H7 (cell line): ENCODE measurements at places on chromosomes 4 and X. TPM values are rescaled to one million over a fixed set of nuclear protein-coding genes. Genes with fewer than 3 reads are reported as not detected.

DNA sequence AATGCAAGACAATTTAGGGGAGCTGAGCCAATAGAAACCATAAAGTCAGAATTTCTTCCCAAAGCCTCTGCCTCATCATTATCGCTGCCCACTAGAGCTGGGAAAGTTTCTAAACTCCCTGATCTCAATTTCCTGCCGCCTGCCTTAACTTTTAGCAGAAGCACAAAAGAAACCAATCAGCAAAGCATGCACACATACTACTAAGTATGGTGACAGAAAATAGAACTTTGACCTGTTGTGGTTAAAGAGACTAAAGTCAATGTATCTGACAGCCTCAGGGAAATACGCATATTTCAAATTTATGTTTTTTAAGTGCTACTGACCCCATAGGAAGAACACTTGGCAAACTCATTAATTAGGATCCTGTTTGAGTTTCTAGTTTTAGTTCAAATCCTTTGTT lies 10.1 kb downstream of the STK26 start:
- no peak for DNase-seq

DNA sequence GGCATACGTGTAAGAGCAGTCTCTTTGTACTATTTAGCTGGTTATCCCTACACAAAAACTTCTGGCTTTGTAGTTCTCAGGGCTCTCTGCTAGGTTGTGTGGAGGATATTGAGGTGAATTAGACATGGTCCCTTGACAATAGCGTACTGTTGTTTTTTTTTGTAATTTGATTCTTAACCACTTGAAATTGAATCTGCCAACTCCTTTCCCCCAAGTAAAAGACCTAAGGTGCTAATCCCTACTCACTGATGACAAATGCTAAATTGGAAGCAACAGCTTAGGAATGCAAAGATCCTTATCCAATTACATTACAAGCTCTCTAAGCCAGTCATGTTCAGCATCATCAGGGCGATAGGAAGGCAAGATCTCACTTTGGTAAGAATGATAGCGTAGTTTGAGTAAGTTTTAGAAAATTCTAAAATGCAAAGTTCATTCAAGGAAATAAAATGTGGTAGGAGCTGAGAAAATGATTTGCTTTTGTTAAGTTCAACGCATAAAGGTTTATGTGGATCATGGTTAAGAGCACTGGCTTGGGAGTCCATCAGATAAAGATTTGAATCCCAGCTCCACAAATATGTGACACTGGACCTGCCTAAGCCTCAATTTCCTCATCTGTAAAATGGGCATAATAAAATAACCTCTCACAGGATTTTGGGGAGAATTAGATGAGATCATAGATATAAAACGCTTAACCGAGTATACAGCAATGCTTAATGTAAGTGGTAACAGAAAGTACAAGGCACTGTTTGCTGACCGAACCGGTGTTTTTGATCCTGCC lies 39.3 kb downstream of the DOCK11 start:
- DNase-seq, result peak; percentile 22

GRCh38 chr4:2077537-2078460 lies 18.7 kb downstream of the NAT8L start:
- DNase-seq, result peak; percentile 38

DNA sequence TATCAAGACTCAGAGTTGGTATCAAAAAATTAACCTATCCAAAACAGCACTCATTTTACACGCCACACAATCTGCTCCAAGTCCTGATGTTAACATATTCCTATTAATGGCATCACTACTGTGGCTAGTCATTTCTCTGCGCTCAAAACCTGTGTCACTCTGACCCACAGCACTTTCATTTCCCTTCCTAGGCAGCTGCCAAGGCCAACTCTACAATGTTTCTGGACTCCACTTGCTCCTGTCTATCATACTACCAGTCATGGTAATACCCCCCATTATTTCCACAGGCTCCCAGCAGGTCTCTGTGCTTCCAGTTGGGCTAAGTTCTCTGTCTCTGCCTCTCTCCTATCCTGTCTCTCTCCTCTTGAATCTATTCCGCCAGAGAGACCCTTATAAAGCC lies 323.6 kb downstream of the NR3C2 start:
- DNase-seq, result no peak

DNA sequence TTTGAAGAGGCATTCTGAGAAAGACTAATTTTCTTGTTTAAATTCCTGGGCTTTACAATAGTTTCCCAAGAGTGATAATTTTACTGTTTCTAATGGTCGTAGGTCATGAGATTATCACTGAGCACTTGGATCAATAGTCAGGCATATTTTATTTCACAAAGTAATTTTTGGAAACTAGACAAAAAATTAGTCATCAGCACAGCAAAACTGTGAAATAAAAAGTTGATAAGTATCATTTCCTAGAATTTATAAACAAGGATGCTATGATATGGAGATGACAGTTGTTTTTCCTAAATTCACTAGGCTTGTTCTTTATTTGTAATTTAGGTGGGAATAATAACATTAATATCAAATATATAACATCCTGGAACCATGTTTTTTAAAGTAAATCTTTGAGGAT lies 33.0 kb downstream of the SULT1B1 start:
- DNase-seq, result no peak

- DNase-seq, result no peak
These were observed 266.0 kb downstream of the PAPSS1 start for GRCh38 chr4:107453987-107454386.

GRCh38 chr4:70759126-70759525 lies 37.4 kb downstream of the RUFY3 start:
- no peak for DNase-seq

- DNase-seq, result no peak
These were observed 119.3 kb downstream of the ZNF827 start for GRCh38 chr4:145819101-145819852.

PPP2R2C gene
- total RNA-seq, result 7.2 and 7.6 TPM in 2 replicates

DNA sequence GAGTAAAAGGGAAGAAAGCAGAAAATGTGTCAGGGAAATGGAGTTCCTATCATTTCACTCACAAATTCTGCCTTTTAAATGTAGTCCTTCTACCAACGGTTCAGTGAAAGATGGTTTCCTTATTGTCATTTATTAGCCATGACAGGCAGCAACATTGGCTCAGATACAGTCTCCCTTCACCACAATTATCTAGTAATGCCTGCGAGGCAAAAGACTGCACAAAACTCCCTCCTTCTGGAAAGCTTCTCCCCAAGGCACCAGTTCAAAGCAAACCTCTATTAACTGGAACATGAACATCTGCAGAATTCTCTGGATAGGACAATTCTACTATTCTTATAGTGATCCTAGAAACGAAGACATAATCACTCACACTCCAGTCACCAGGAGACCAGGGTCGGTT lies 28.3 kb downstream of the DCTD start:
- no peak for DNase-seq

IL2RG gene
- total RNA-seq, result not detected in 2 replicates

DNA sequence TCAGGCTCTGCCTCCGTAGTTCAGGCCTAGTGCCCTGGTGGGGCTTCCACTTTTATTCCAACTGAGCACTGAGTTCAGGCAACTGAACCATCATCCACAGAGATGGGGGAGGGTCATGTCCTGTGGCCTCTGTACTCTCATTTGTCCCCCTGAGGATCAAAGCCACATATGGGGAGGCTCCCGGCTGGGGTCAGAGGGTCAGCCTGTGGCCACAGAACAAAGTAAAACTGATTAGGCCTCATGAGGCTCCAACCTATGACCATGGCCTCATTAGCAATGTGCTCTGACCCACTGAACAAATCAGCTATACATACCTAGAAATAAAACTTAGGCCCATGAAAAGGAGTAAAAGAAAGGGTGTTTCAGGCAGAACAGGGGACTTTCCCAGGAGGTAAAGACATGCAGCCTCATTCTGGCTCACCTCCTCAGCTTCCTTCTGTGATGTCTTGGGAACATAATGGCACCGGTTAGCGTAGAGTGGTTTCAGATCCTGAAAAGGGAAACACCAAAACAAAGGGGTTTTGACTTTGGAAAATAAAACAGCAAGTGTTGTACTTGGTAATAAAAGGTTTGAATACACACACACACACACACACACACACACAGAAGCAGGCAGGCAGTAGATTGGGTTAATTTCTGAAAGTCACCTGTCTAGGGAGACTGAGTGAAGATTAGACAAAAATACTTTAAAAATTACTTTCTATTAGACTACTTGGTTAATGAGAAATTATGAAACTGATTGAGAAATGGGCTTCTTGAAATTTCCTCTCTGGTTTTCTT lies 24.3 kb downstream of the TMEM255A start:
- no peak for DNase-seq

GRCh38 chr4:73170518-73171198 lies 87.9 kb downstream of the ANKRD17 start:
- no peak for DNase-seq

CD40LG gene
- total RNA-seq, result not detected in 2 replicates

PRDM5 gene
- total RNA-seq, result 17.3 and 25.4 TPM in 2 replicates

DNA sequence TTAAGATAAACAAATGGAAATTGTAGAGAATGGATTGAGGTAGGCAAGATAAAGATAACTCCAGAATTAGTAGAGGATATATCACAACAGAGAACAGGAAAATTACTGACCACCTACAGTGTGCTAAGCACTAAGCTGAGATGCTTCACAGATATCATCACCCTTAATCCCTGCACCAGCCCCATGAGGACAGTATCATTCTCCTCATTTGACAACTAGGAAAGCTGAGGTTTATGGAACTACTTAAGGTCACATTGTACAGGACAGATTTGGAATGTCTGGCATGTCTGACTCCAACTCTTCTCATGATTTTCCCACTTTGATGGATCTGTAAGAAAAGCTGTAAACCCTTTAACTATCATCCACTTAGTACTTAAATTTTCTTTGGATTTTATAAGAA lies 95.5 kb downstream of the CASK start:
- DNase-seq, result no peak
